ENCODE measurements at places on chromosomes 13 and 19.

- DNase-seq: no peak
Measured at GRCh38 chr13:31756346-31756745, 17.0 kb downstream of the RXFP2 start.

- DNase-seq: no peak
Measured at GRCh38 chr13:74931698-74932433, 550.1 kb downstream of the TBC1D4 start.

DNA sequence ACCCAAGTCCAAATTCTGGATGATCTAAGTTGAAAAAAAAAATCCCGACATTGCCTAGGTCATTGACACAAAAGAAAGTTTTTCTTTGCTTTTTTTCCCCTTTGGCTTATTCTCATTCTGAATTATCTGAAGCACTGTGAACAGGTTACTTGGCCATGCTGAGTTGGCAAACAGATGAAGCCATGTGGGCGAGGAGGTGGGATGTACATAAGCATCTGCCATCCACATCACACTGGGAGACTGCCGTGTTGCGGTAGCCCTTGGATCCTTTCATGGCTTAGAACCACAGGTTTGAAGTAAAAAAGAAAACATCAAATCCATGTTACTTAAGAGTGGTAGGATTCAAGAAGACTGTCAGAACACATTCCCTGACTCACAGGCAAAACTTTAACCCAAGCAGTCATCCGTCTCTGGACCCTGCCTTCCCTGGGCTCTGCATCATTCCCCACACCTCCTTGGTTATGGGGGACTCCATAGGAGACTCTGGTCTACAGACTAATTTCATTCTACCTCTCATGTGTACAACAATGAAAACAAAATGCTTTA is 242.5 kb upstream of the SERP2 start:
- no peak for DNase-seq

GRCh38 chr13:48253849-48254248 is 20.8 kb downstream of the ITM2B start:
- DNase-seq: no peak

GRCh38 chr19:56725829-56726424 is 54.4 kb upstream of the ZNF835 start:
- no peak for DNase-seq

DNA sequence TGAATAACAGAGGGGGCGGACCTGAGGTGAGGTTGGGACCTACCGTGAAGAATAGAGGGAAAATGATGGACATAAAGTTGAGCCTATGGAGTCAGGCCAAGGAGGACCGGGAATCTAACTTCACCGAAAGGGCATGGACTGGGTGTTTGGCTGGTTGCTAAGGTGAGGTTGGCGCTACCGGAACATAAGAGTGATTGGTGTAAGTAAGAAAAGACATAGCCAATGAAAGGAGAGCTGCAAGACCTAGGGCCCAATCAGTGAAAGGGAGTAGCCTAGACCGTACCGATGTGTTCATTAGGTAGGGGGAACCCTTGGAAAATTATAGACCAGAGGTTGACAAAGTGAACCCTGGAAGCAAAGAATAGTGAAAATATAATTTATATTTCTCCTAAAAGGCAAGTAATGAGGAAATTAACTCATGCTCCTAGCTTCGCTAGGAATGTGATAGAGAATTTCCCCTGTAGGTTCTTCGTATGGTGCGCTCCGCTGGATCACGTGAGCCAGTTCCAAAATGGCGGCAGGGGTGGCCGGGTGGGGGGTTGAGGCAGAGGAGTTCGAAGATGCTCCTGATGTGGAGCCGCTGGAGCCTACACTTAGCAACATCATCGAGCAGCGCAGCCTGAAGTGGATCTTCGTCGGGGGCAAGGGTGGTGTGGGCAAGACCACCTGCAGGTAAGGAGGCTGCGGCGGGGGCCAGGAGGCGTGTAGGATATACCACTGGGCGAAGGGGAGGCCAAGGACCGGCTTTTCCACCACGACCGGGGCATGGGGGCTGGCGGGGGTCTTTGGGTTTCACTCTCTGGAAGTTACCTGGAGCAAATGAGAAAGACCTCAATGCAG is at the start of gene GET3:
Gene GET3 (plus strand): TSS at position 503 of the 840 bp plus-strand sequence. CDS start 9 bp downstream, at position 512.
- peak; percentile 100 for DNase-seq

DNA sequence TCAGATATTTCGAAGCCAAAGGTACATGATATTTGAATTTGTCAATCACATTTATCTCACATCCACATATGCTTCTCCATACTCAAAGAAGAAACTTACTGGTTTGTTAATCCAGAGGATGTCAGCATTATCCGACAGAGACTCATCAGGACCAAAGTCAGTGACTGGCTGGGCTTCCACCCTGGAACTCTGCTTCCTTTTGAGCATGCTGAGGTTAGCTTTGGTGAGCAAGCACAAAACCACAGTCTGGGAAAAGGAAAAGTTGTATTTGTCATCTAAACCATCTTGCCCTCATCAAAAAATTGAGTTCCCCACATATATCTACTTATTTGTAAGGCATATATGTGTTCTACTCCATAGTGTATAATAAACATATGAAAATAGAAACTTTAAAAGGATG is 17.4 kb downstream of the NALCN start:
- no peak for DNase-seq

GRCh38 chr19:3580156-3580934 is 4.9 kb upstream of the GIPC3 start:
- no peak for DNase-seq

DNA sequence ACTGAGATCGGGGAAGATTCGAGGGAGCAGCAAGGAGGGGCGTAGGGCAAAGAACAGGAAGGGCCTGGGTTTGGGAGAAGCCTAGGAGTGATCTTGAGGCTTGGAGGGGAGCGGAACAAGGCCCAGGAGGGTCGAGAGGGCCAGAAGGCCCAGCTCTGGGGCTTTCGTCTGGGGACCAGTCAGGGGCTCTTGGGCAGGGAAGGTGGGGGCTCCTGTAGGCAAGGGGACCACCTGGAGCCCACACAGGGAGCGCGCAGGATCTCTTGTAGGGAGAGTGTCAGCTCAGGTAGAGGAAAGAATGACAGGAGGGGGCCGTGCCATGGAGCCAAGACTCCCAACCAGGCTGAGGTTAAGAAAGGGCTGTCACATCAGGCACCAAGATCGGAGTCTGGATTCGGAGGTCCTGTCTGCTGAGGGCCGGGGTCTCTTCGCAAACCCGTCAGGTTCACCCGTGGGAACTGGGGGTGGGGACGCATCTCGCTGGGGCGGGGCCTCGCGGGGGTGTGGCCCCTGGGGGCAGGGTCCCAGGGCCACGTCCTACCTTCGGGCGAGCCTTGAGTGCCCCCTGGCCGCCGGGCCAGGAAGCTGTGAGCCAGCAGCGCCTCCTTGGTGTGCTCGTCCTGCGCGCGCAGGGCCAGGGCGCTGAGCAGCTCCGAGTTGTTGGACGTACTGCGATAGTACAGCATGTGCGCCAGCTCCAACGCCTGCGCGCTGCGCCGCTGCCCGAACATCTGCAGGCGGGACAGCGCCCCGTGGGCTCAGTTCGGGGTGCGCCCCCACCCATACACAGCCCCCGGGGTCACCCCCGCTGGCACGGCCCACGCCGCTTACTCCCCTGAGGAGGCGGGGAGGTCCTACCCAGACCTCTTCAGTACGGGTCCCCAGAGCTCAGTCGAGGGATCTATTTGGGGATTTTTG is 8.4 kb downstream of the EMP3 start:
- DNase-seq: no peak

DNA sequence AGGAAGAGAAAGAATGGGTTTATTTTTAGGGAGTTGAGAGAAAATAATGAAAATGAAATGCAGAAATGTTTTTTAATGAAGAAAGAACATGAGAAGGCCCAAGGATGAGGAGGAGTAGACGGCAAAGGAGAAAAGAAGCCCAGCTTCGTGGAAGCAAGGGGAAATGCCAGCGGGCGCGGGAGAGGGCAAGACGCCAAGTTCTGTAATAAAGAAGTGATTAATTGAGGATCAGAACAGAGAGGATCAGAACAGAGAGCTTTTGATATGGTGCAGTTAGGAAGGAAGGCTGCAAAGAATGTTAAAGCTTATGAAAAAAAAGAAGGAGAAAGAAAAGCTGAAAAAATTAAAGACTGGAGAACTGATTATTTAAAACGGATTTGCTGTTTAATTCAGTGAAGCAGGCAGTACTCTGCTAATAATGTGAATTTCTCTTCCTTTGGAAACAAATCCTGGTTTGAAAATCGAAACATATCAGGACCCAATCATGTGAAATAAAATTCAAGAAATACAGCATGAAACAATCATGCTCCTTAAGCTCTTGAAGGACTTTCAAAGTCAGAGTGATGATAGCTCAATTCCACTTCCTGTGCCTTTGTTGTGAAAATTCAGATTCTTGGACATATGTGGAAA is 99.3 kb upstream of the SOX1 start:
- DNase-seq: no peak

GRCh38 chr13:32225481-32225931 is 89.7 kb downstream of the ZAR1L start:
- DNase-seq: no peak

GRCh38 chr19:31254180-31254551 is 95.1 kb downstream of the TSHZ3 start:
- no peak for DNase-seq

DNA sequence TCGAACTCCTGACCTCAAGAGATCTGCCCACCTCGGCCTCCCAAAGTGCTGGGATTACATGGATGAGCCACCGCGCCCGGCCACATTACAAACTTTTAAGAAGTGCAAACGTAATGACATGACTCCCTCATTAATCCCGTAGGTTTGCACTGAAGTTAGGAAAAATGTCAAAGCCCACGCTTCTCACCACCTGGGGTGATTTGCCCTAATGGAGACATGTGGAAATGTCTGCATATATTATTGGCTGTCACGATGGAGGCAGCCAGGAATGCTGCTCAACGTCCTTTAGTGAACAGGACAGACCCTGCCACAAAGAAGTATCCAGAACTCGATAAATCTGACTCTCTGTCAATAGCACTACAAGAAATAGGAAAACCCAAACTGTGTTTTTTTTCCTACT is 21.0 kb downstream of the NLRP9 start:
- DNase-seq: no peak

GRCh38 chr13:53136554-53137215 is 108.1 kb downstream of the OLFM4 start:
- DNase-seq: no peak

- DNase-seq: no peak
Measured at GRCh38 chr13:97496511-97496910, 62.5 kb downstream of the RAP2A start.

DNA sequence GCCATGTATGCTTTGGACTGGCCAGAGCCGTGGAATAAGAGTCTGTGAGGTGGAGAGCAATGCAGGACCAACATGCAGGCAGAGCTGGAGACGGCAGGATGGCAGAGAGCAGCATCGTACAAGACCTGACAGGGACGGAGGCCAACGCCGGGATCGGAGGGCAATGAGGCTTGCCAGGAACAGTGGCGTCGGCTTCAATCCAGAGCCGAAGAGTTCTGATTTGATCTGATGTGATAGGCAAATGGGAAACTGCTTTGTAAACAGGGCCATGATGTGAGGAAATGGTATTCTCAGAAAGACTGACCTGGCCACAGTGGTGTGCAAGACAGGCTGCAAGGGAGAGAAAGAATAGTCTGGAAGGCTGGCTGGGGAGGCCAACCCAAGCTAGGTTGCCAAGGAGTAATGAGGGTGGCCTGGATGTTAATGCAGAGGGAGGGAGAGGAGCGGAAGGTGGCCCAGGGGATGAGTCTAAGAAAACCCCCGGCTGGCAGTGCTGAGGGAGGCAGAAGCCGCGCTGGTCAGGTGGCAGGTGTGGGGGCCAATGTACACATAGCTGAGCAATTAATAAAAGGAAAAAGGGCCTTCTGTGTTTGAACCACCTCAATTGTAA is 26.7 kb downstream of the RCBTB2 start:
- DNase-seq: no peak

- peak; percentile 58 for DNase-seq
Measured at GRCh38 chr19:15379999-15380647, 536 bp upstream of the AKAP8 start.

DNA sequence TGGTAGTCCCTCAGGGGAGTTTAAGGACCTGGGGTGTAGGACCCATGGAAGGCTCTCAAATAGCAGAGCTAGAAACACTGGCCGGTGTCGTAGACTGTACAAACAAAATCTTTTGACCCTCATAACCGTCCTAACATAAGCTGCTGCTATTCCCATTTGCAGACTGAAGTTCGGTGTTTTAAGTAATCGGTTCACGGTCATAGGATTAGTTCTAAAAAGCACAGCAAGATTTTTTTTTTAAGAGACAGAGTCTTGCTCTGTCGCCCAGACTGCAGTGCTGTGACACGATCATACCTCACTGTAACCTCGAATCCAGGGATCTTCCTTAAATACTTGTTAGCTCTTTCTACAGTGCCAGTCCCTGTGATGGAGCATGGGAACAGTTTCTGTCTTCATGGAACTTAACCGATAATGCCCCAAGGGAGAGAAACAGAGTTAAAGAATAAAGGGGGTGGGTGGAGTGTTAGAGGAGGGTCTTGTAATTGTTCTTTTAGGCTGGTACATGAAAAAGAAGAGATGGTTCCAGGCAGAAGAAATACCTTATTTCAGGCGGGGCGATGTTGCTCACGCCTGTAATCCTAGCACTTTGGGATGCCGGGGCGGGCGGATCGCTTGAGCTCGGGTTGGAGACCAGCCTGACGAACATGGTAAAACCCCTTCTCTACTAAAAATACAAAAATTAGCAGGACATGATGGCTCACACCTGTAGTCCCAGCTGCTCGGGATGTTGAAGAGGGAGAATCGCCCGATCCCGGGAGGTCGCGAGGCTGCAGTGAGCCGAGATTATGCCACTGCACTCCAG is 475 bp upstream of the ZC3H4 start:
- no peak for DNase-seq

GRCh38 chr19:16320987-16321386 is 3.6 kb upstream of the KLF2 start:
- DNase-seq: no peak

DNA sequence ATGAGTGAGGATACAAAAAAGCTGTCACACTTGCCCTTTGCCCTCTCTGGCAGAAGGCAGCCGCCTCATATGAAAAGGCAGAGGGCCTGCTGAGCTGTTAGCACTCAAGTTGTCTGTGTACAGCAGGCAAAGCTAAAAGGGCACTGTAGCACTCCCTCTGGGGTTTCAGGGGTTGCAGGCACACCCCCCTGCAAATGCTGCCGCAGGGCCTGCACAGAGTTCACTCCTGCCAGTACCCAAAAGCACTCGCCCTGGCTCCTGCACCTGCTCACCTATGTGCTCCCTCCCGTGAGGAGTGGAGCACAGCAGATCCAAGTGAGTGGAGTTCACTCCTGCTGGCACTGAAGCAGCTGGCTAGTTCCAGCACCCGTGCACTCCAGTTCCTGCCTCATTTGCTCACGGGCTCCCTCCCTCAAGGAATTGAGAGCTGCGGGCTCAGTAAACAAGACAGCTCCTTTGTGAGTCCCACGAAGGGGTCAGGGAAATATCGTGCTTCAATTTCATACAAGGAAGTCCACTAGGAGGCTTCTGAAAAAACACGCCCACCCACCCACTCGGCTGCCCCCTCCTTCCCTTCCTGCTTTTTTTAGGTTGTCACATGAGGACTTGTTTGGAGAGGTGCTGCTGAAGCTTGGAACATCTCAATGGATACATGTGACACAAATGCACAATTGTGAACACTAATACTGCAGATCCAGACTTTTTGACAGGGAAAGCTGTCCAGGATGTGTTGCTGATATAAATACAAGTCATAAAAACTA is 9.9 kb upstream of the RCBTB2 start:
- peak; percentile 38 for DNase-seq

GRCh38 chr13:30963791-30964190 is 31.3 kb downstream of the TEX26 start:
- peak; percentile 35 for DNase-seq

Measured in renal pelvis (tissue), 12 donors.